ENCODE measurements at places on chromosomes 3 and 15.
A peak's percentile ranks its signal among the peaks of the same experiment; 100 is the strongest.

DNA sequence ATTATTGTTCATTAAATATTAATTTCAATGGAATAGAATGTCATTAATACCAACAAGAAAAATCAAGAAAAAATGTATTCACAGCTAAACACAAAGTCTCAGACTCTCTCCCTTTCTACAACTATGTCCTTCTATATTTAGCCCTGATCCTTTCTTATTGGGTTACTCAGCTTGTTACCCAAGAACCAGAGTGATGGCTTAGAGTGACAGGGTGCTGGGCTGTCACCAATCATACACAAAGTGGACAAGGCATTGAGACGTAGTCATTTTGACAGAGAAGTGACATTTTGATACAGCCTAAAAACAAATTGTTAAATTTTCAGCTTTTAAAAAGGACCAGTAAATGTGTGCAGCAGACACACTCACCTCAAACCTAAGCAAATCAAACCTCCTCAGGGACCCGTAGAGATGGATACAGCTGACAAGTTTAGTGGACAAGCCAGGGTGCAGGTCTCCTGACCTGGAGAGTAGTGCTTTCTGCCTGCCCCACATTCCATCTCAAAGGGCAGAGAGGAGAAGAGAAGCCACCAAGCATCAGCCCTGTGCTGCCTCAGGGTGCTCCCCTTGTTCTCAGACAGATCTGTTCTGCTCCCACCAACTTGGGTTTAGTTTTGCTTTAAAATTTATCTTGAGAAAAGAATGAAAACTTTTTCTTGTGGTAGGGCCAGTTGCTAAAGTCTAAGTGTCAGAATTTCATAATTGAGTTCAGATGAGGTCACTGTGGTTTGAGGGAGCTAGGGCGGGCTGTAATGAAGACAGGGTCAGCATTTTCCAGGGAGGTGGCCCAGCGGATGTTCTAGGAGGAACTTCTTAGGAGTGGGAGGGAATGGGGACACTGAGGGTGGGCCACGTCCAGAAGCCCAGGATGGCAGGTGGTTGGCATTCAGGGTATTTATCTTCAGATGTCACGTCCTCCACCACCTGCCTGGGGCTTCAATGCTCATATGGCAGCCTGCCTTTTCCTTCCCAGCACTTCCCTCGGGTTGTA is 136.5 kb upstream of the TBL1XR1 start:
- DNase-seq, result no peak

DNA sequence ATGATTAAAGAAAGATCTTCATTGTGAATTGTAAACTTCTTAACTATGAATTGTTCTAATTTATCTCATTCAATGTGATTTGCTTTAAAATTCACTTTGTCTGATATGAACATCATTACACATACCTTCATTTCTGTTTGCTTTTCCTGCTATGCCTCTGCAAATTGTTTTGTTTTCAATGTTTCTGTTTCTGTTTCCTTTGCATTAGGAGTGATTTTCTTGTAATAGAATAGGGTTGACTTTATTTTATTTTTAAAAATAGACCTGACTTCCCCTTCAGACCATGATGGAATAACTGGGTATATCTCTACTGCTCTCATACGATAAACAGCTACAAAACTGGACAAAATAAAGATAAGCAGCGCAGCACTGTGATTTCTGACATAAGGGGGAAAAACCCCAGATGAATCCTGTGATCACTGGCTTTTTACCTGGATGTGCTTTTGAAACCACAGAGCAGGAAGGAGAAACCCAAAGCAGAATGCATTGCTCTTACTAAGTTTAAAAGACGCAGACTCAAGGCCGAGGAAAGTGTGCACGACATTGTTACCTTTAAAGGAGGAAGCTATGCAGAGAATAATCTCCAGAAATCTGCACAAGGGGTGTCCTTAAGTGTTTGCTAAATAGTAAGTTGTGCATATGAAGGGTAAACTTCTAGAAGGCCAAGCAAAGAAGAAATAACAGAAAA is 420.2 kb downstream of the TBC1D5 start:
- no peak for DNase-seq

- no peak for DNase-seq
These were observed 23.6 kb downstream of the UBE2E1 start for GRCh38 chr3:23829242-23829934.

DNA sequence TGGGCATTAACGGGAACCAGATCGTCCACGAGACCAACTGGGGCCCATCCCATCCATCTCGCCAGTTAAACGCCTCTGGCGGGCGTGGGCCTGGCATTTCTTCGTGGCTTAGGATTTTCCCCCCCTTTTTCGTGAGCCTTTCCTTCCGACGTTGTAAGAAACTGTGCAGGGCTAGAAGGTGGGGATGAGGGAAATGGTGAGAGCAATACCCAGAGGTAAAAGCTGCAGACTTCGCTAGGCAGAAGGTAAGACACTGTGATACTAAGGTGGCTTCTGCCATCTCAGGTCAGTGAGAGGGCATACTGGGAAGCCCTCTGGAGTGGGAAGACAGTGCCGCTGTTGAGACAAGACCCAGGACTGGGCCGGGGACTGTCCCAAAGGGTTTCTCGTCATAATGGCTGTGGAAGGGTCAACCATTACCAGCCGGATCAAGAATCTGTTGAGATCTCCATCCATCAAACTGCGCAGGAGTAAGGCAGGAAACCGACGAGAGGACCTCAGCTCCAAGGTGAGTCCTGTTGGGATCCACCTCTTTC is 666 bp downstream of the MAPKBP1 start:
- no peak for DNase-seq

DNA sequence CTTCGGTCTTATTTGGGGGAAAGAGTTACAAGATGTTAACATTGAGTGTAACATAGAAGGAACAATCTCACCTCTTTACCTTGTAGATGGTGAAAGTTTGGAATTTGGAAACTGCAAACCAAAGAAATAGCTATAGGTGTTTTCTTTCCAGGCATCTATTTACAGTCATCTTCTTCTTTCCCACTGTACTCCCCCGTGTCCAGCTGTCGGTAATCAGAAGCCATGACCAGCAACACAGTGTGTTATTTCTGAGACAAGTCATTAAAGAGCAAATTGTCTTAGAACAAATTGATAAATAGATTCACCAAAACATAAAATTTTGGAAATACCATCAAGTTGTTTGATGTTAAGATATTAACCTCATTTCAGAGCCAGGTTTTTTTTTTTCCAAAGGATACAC is 590.5 kb upstream of the NAALADL2 start:
- DNase-seq, result no peak

DNA sequence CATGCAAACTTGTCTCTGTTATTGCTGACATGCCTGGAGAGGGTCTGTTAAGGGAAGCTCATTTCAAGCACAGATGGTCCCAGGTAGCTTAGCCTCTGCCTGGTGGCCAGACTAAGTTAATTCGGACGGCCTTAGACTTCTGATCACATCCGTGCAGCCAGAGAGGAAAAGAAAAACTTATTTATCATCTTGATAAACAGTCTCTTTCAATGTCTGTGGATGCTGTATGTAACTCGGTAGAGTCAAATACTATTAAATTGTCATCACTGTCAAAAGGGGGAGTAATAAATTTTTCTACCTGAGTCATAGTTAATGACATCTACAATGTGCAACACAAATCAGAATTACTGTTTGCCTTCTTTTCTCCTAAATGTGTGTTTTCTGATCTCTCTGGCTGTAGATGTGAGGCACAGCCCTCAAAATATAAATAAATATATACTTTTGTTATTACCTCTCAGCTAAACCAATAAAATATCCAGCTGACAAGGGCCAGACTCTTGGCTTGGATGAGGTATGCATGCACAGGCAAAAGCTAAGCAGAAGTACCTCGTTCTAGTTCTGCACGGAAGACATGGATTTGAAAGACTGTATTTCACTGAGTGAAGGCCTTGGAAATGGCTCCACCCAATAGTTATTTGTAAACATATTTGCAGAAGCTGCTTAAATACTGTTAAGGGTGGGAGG is 530.0 kb downstream of the TAFA4 start:
- DNase-seq, result no peak

DNA sequence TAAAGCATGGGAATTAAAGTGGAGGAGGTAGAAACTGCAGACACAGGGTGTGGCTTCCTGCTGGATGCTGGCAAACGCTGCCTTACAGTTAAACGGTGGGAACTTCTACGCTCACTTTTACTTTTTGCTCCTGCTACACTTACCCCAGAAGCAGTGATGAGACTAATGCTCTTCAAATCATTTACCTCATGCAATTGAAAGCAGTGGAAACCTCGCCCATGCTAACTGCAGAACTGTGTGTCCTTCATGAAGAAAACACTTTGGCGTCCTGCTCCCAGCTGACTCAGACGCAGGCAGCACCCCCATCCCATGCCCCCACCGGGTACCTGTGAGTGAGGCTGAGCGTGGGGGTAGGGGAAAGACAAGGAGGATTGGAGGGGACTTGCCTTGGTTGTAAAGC is 31.8 kb downstream of the UPK1B start:
- no peak for DNase-seq

DNA sequence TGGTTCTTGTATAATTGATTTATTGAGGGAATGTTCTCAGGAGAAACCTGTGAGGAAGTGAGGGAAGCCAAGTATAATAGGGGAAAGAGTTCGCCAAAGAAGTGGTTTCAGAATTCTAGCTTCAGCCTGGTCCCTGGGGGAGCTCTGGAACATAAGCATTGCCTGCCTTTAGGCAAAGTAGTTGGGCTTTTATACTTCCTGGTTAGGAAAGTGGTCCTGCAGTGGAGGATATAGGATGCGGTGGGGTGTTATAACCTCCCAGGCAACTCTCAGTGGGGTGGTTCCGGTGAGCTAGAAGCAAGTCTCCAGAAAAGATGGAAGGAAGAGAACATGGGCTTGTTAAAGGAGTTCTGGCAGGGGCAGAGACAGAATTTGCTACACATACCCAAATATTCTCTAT is 22.7 kb upstream of the RBMS3 start:
- DNase-seq, result no peak

GRCh38 chr3:134652409-134652831 is 1.6 kb upstream of the KY start:
- DNase-seq, result peak; percentile 11

- no peak for DNase-seq
These were observed 101.0 kb downstream of the PLXNA1 start for GRCh38 chr3:127083778-127084397.

DNA sequence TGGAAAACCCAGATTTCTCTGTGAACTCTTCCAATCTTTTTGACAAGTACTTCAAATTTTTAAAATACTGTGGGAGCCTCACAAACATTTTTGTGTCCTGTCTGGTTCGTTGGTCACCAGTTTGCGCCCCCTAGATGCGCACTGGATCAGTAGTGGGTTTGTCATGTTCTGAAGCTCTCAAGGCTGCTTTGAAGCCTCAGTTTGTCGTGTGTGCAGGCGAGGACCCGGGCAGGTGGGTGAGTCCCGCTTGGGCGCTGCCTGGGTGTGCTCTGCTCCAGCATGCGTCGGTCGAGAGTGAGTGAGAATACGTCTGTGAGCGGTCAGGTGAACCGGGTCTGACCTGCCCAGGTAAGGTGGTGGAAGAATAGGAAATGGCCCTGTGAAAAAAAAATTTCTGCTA is 17.3 kb upstream of the AEN start:
- no peak for DNase-seq

- DNase-seq, result no peak
These were observed 58.8 kb downstream of the GADL1 start for GRCh38 chr3:30835667-30836066.

GRCh38 chr3:161579395-161580126 is 83.0 kb downstream of the OTOL1 start:
- no peak for DNase-seq

- DNase-seq, result peak; percentile 57
These were observed 2.5 kb upstream of the PLCB2 start for GRCh38 chr15:40310001-40310959.

GRCh38 chr15:78537266-78537905 is 2.9 kb upstream of the PSMA4 start:
- DNase-seq, result peak; percentile 76

DNA sequence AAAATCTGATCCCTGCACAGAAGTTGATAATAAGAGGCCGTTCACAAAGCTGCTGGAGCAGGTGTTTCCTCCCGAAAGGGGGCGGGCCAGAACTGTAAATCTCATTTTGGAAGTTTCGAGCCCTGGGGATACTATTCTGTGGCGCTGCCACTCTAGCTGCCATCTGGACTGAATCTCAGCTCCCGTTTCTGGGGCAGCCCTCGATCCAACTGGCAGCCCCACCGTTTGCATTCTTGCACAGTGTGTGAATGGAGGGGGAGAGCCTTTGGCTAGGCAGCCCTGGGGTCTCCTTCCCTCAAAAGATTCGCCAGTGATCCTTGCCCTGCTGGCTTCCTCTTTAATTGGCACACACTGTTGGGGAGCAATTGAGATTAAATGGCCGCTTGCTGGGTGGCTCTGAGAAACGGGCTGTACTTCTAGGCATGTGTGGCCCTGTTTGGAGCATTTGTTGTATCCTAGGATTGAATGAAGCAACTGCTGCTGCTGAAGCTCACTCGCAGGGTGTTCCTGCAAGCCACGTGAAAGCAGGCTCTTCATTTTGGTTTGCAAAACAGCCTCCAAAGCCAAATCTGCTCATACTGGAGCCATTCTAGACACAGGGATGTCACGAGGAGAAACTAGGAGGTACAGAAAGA is 57.2 kb upstream of the TOPAZ1 start:
- DNase-seq, result no peak

- peak; percentile 10 for DNase-seq
These were observed 22.6 kb upstream of the TEX9 start for GRCh38 chr15:56342653-56343052.

GRCh38 chr3:142586803-142587406 is 8.4 kb upstream of the ATR start:
- peak; percentile 94 for DNase-seq

GRCh38 chr3:128845778-128846485 is 33.5 kb upstream of the ACAD9 start:
- DNase-seq, result peak; percentile 83

GRCh38 chr15:47337836-47338235 is 379.5 kb upstream of the SEMA6D start:
- DNase-seq, result no peak

- DNase-seq, result no peak
These were observed 172.4 kb downstream of the OXSM start for GRCh38 chr3:25962255-25962654.

DNA sequence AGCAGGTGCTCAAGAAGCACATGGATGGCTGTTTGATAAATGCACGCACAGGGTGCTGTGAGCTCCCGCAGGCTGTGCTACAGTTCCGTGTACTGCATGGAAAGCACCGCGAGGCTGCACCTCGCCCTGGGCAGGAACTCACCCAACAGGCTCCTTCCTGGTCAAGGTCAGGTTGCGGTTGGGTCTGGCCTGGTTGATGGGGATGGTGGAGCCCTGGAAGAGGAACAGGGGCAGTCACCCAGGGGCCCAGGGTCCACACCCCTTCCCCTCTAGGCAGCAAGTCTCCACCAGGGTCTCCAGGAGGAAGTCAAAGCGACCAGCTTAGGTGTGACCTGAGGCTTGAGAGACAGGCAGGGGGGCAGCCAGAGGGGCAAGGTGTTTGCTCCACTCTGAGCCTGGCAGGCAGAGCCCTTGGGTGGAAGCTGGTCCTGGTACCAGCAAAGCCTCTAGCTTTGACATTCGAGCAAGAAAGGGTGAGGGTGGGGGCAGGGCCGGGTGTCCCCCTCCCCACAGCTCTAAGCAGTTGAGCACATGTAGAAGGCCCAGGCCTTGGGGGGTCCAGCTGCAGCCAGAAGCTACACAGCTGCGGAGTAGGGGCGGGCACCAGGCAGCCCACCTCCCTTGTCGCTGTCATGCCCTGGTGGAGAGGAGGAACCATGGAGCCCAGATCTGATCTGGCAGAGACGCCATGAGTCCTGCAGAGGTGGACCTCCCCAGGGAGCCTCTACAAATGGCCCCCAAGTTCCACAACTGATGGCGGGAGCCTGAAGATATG is 46.3 kb upstream of the SLC41A3 start:
- no peak for DNase-seq

All from adipocyte (in vitro differentiated cells).